Fibroblast of skin of left biceps (primary cell): ENCODE measurements at places on chromosomes 2 and 18.

DNA sequence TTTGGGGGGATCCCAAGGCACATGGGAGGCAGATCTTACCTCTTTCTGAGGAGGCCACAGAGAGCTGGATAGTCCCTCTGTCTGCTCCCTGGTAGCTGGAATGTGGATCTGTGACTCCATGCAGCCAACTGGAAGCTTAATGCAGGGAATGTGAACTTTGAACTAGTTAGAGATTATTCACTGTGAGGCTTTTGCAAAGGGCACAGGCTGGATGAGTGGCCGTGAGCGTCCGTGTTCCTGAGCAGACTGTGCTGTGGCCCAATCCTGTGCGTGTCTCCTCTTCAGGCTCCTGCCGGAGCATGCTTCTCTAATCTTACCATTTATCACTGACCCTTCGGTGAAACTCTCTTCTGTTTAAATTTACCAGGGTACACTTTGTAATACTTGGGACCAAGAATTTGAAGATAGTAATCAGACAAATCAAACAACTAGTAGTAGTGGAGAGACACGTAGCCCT, 187.6 kb downstream of the PTPRM start:
- no peak for DNase-seq

DNA sequence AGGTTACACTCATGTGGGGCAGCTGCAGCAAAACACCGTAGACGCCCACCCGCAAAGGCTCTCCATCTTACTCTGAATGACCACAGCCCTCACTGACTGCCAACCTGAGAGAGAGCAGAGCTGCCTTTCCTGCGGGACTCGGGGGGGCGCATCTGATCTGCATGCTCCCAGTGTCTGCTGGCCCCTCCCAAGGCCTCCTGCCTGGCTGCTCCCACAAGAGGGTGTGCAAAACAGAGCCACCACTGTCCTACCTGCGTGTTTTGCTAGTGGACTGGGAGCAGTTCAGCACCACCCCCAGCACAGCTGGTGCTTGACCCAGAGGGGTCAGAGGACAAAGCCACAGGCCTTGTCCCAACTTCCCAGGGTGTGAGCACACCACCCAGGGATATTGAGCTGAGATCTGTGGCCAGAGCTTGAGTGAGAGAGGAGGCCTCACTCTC, 76.4 kb downstream of the MYO3B start:
- DNase-seq = no peak

DNA sequence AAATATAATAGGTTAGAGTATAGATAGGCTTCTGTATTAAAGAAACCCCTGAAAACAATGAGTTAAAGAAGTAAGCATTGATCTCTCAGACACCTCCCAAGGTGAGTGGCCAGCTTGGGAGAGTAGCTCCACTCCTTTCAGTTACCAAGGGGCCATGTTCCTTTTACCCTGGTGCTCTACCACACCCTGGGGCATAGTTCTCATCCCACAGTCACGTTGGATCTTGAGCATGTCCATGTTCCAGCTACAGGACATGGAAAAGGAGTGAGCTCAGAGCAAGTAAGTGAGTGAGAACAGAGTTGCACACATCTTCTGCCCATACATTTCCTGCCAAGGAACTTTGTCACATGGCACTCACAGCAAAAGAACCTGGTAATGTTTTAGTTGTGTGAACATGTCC, 325.9 kb upstream of the SLC39A10 start:
- DNase-seq = no peak

DNA sequence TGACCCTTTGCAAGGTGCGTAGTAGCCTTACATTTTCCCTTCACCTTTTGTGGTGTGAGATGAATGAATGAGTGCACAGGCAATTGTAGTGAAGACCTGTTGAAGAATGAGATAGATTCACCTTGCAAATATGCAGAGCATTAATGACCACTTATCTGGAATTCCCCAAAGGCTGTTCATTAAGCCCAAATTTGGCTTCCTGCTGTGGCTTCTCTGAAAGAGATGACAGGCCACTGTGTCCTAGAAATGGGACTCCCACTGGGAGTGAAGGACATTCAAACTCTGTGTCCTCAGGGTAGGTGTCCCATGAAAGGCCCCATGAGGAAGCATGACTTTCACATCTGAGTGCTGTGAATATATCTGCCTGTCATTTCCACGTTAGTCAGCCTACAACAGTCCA, 1821.8 kb upstream of the PIK3C3 start:
- DNase-seq = no peak

DNA sequence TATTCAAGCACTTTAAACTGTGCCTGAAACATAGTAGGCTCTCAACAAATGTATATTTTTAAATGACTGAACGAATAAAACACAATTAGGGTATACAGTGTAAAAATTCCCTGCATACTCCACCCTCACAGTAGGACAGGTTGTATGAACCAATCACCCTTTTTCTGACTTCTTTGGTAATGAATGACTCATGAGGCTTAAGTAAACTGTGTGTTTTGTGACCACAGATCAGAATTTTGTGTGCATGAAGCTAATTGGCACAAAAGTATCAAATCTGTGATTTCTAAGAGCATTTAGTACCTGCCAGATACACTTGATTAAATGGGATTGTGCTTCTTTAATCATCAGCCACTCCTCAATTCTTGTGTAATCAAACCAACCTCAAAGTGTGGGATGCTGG, 109.9 kb upstream of the MAP4K3 start:
- DNase-seq = no peak

DNA sequence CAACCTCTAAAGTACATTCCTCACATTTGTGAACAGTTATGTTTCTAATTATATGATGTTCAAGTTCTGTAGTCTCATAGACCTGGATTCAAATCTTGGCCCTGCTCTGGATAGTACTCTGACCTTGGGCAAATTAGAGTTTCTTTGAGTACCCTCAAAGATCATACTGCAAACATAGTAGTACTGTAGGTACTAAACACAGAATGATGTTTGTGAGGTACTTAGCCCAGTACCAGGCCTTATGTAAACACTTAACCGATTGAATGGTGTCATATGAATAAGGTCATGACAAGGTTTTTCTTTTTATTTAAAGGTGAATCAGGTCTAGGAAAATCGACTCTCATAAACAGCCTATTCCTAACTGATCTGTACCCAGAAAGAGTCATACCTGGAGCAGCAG, 19.1 kb downstream of the SEPTIN2 start:
- no peak for DNase-seq

- no peak for DNase-seq
Measured at GRCh38 chr2:187799601-187800000, 245.4 kb upstream of the TFPI start.

DNA sequence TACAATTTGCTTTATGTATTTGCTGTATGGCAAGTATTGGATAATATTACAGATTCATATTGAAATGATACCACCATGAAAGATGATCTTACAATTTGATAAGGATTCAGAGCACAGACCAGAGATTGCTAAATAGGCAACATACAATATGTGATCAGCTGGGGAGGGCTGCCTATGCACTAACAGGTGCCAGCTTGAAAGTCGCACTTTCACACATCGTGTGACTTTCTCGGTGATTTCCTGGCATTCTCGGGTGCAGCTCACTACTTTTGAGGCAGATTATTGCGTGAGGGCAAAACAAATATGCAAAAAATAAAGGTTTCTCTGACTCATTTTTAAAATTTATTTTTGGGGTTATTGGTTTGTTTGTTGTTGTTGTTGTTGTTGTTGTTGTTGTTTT, 36.0 kb downstream of the RBMS1 start:
- DNase-seq = no peak

- DNase-seq = no peak
Measured at GRCh38 chr18:11324510-11324909, 175.1 kb upstream of the PIEZO2 start.

DNA sequence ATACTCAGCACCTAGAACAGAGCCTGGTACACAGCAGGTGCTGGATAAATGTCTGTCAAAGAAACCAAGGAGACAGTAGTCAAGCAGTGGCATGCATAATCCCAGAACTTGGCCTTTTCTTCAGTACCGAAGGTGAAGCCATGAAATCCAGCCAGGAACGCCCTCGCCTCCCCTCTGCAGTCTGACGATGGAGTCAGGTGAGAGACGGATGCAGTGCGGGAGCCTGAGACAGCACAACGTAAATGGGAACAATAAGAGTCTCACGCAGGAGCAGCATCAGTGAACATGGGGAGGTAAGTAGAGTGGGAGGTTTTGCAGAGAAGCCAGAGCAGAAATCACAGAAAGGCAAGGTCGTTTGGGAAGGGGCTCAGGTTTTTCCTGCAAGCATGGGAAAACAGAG, 389.3 kb upstream of the MYT1L start:
- no peak for DNase-seq

DNA sequence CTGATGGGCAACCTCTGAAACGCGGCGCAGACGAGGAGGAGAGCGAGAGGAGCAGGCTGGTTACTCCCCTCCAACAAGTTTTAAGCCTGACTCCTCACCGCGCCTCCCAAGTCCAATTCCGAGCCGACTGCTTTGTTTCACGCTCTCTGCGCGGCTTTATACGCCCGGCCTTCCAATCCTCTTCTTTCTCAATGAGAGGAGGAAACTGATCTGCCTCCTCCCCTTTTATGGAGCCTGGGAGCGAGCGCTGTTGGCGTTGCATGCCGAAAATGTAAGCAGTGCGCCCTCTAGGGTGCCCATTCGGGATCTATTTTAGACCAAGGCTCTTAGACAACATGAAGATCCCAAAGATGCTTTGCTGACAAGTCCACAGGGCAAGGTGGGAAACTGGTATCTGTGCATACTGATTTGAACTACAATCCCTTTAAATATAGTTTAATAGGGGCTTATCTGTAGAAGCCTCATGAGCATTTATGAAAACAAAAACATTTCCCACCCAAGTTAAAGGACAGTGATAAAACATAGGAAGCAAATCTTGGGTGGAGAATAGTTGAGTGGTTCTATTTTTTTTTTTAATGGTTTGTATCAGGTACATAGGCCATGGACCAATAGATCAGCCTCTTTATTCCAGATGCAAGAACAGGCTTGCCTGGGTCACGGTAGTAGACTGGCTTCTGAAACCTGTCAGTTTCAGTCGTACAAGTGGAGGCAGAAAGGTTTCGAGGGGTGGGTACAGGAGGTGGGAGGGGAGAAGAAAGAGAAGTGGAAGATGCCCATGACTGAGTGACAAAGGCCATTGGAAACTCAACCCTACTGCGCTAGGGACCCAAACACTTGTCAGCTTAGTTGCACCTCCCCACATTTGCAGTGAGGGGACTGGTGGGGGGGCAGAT, at the start of gene RND3:
RND3 (minus strand) TSS at position 131 of the 893 bp plus-strand sequence. CDS start 250 bp downstream, outside the sequence.
- DNase-seq = peak; percentile 99

DNA sequence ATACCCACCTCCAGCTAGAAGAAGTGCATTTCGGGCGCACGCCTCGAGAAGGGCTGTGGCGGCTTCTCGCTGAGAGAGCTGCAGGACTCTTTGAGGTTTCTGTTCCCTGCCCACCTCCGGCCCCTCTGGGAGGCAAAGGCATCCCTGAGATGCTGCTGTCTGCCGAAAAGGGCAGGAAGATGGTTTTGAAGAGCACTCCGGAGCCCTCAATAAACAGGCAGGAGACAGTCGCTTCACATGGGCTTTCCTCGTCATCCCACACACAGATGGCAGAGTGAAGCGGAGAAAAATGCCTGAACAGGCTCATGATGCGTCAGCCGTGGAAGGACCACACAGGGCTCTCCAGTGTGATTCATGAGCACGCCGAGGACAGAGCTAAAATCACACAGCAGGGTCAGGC, 25.4 kb upstream of the GLI2 start:
- peak; percentile 50 for DNase-seq

DNA sequence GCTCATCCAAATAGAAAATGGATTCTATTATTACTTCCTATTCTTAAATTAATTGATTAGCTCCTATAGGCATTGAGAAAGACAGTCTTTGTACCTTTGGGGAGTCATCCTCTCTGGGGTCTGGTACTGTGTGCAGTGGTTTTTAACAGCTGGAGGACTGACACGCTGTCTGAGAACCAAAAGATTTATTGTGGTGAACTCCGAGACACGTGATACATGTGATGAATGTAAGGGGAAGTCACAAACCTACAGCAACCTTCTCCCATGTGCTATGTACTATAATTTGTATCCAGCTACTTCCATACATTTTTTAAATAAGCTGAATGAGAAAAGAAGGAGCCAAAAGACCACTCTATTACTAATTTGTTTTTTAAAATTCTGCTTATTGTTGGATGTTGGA, 133.7 kb downstream of the GALNT3 start:
- no peak for DNase-seq

GRCh38 chr2:194556629-194557028, 1100.4 kb upstream of the SLC39A10 start:
- DNase-seq = no peak

- peak; percentile 30 for DNase-seq
Measured at GRCh38 chr2:100057901-100058261, 84.5 kb downstream of the AFF3 start.

GRCh38 chr18:63646936-63647335, 2.9 kb upstream of the SERPINB4 start:
- peak; percentile 17 for DNase-seq

- DNase-seq = no peak
Measured at GRCh38 chr2:36701391-36701795, 4.9 kb downstream of the VIT start.

GRCh38 chr2:233799087-233799665, 21.0 kb downstream of the MROH2A start:
- no peak for DNase-seq

GRCh38 chr18:40935423-40935822, 1019.6 kb upstream of the PIK3C3 start:
- no peak for DNase-seq

DNA sequence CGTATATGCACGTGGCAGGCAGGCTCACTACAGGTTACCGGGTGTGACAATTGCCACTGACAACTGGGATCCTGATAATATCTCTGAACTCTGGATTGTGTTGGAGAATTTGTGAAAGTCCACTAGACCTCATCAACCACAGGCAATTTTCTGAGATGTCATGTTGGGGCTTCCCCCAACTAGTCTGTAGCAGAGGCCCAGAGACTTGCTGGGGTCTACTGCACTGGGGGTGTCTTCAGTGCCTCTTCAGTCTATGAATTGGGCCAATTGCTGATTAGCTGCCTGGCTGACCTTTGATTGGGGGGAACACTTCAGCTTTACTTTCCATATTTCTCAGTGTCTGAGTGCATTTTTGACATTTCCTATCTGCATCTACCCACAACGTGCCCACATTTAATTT, 201.5 kb downstream of the MTX2 start:
- DNase-seq = no peak

DNA sequence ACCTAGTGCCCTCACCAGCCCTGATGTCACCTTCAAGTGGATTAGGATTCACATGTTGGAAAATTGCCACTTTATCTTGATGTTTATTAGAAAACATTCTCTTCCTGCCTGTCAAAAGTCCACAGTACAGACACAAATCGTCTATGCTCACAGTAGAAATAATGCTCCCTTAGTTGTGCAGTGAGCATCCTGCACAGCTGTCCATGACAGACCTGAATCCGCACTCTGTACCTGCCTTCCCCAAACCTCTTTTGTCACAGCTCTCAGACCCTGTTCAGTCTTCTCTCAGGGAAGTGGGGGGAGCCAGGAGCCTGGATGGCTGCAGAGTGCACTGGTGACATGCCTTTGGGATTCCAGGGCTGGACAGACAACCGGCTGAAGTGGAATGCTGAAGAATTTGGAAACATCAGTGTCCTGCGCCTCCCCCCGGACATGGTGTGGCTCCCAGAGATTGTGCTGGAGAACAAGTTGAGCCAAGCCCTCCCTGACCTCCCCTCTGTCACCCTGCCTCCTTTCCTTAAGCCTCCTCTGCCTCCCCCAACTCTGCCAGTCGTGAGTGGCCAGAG, 2.0 kb downstream of the CHRND start:
- DNase-seq = no peak
